ENCODE measurements at places on chromosomes 3 and 15. TPM values are rescaled to one million over a fixed set of nuclear protein-coding genes. Genes with fewer than 3 reads are reported as not detected.

- H3K27me3 ChIP-seq, result no peaks in the 10 kb centered on the region
- no peak overlapping the region for H3K27ac ChIP-seq
- no peak overlapping the region for H3K4me3 ChIP-seq
Observed at GRCh38 chr15:90213122-90213817, 12.1 kb downstream of the SEMA4B start.

PRSS50 gene
- total RNA-seq, result not detected

- H3K4me1 ChIP-seq, result peaks cover 2% of the 10 kb centered on the region
- H3K27ac ChIP-seq, result no peak within 1 kb of the TSS
- no peaks in the 10 kb centered on the region for H3K36me3 ChIP-seq
- H3K27me3 ChIP-seq, result no peaks in the 10 kb centered on the region
- no peak within 1 kb of the TSS for H3K4me3 ChIP-seq
Observed at GRCh38 chr3:37990527-37990926, at the start of gene VILL. VILL (plus strand) TSS chr3:37990786; CDS start chr3:37993673, 2,887 bp downstream.

GRCh38 chr3:115087512-115087911 lies 59.6 kb downstream of the ZBTB20 start:
- no peak overlapping the region for H3K27ac ChIP-seq
- H3K4me1 ChIP-seq, result no peaks in the 10 kb centered on the region
- H3K4me3 ChIP-seq, result no peak overlapping the region
- H3K36me3 ChIP-seq, result no peaks in the 10 kb centered on the region
- no peak for DNase-seq

DNA sequence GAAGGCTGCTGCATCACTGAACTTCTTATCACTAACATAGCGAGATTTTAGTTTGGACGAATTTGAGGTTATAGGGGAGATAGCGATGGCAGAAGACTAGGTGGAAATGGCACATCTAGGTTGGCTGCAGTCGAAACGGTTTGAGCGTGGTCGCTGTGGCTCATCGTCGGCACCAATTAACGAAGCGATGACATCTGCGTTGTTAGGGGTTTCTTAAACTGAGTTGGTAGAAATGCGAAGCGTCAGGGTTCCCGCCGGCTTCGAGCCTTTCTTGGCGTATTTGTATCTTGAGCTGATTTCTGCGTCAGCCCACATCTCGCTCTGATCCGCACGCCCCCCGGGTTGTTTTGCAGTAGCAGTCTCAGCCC lies 319 bp downstream of the LNP1 start:
- peak overlapping the region; percentile 84 for H3K4me3 ChIP-seq
- no peaks in the 10 kb centered on the region for H3K27me3 ChIP-seq
- no peaks in the 10 kb centered on the region for H3K4me1 ChIP-seq
- peak overlapping the region; percentile 98 for H3K27ac ChIP-seq
- no peaks in the 10 kb centered on the region for H3K36me3 ChIP-seq
- peak; percentile 66 for DNase-seq

GRCh38 chr3:142650001-142650693 lies 54.0 kb downstream of the PLS1 start:
- no peaks in the 10 kb centered on the region for H3K27me3 ChIP-seq
- H3K36me3 ChIP-seq, result no peaks in the 10 kb centered on the region
- no peak overlapping the region for H3K27ac ChIP-seq
- no peaks in the 10 kb centered on the region for H3K4me1 ChIP-seq
- DNase-seq, result no peak

FAM81A gene
- total RNA-seq, result 0.33 TPM

DNA sequence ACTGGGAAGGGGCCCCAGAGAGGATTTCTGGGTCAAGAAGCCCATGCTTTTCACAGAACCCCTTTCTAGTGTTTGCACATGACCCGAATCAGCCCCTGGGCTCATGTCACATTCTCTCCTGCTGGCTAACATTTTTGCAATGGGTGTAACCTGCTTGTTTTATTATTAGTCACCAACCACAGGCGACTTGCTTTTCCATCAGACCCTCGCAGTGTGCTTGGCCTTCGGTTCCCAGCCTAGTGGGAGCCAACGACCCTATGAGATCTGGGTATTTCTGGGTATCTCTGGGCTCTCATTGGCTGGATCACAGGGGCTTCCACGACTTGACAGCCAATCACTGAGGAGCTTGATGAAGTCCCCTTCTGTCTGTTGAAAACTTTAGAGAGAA lies 11.0 kb upstream of the FBLN2 start:
- H3K4me3 ChIP-seq, result no peak overlapping the region
- H3K4me1 ChIP-seq, result peaks cover 13% of the 10 kb centered on the region
- no peaks in the 10 kb centered on the region for H3K27me3 ChIP-seq

- H3K4me3 ChIP-seq, result no peak overlapping the region
- no peaks in the 10 kb centered on the region for H3K4me1 ChIP-seq
- H3K36me3 ChIP-seq, result no peaks in the 10 kb centered on the region
- no peak overlapping the region for H3K27ac ChIP-seq
Observed at GRCh38 chr3:36876181-36876936, 68.5 kb downstream of the TRANK1 start.

DNA sequence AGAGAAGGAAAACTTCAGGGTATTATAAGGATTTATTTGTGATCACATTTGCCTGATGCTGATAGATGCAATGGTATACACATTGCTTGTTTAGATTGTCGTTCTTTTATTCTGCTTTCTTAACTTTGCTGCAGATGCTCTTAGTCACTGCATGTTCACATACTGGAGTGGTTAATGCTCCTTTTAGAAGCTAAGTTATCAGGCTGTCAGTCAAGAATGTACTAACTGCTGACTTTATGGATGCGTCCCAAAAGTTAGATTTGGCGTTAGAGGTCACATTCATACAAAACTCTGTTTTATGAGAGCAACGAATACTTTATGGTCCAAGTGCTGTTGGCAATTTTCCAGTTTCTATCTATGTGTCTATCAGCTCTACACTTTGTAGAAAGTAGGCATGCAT lies 160.7 kb downstream of the BBX start:
- no peaks in the 10 kb centered on the region for H3K27me3 ChIP-seq
- H3K36me3 ChIP-seq, result no peaks in the 10 kb centered on the region
- peak; percentile 82 for DNase-seq

RGMA gene
- total RNA-seq, result 1.3 TPM

DNA sequence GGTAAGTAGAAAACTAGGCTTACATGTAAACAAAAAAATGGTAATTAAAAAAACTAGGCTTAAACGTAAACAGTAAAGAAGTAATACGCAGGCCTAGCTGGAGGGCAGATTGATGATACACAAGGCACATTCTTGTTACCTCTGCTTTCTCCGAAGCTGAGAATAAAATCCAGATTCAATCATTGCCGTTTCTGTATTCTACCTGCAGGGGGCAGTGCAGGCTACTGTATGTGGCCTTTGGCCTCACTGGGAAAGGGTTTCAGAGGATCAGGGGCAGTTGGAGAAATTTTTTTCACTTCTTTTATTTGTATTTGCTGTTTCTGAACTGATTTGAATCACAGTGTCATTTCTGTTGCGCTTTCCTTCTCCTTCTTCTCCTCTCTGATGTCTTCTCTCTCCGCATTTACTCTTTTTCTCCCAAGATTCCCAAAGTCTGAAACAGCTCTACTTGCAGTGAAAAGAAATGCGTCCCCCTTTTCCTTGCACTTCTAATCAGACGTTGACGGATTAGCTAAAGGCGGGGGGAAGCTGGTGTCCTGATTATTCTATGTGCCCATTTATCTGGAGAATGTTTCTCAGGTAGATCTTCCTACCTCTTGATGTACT lies 67.1 kb upstream of the MCTP2 start:
- peak; percentile 52 for DNase-seq
- no peak overlapping the region for H3K4me3 ChIP-seq

DNA sequence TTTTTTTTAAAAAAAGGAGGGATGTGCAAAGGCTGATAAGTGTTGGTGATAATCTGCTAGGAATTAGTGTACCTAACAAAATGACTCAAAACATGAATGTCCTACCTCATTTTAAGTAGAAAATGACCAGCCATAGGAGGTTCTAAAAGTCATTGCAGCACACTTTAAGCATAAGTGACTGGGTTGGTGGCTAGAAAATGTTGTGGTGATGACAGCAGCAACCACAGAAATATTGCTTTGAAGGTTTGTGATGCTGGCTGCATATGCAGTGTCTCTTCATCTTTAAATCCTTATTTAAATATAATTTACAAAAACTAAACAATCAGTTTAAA lies 55.2 kb downstream of the CMSS1 start:
- no peaks in the 10 kb centered on the region for H3K27me3 ChIP-seq
- H3K27ac ChIP-seq, result peak overlapping the region; percentile 95
- H3K4me3 ChIP-seq, result peak overlapping the region; percentile 96
- DNase-seq, result no peak
- H3K4me1 ChIP-seq, result peaks cover 17% of the 10 kb centered on the region

INSYN1 gene
- 1.3 TPM for total RNA-seq

DNA sequence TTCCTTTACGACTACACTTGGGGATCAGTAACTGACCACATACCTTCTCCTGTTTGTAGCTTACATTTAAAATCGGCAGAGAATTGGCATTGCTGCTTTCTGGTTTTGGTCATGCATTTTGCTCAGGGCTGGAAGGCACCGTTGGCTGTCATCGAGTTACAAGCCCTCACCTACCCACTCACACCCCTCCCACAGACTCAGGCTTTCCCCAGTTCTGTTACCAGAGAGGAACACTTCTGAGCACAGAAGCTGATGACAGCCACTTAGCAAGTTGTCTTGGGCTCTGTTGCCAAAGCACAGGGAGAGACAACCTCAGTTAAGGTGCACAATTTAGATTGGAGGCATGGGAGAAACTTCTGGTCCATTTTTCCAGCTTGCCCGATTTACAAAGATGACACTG lies 204.8 kb upstream of the TOPAZ1 start:
- H3K4me1 ChIP-seq, result no peaks in the 10 kb centered on the region
- DNase-seq, result no peak
- H3K27me3 ChIP-seq, result no peaks in the 10 kb centered on the region
- H3K36me3 ChIP-seq, result no peaks in the 10 kb centered on the region

DNA sequence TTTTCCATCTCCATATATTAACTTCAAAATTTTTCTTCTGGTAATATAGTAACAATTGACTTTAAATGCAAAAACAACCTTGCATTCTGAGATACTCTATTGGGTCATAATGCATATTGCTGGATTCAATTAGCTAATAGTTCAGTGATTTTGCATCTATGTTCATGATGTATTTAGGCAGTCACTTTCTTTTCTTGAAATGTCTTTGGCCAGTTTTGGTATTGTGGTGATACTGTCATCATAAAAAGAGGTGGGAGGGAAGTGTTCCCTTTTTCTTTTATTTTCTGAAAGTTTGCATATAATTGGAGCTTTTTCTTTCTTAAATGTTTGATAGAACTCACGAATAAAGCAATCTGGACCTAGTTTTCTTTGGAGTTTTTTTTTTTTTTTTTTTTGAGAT lies 67.4 kb upstream of the ZNF148 start:
- peaks cover 9% of the 10 kb centered on the region for H3K4me1 ChIP-seq
- no peak overlapping the region for H3K4me3 ChIP-seq
- no peak for DNase-seq
- H3K36me3 ChIP-seq, result peaks cover 2% of the 10 kb centered on the region
- H3K27ac ChIP-seq, result no peak overlapping the region

DNA sequence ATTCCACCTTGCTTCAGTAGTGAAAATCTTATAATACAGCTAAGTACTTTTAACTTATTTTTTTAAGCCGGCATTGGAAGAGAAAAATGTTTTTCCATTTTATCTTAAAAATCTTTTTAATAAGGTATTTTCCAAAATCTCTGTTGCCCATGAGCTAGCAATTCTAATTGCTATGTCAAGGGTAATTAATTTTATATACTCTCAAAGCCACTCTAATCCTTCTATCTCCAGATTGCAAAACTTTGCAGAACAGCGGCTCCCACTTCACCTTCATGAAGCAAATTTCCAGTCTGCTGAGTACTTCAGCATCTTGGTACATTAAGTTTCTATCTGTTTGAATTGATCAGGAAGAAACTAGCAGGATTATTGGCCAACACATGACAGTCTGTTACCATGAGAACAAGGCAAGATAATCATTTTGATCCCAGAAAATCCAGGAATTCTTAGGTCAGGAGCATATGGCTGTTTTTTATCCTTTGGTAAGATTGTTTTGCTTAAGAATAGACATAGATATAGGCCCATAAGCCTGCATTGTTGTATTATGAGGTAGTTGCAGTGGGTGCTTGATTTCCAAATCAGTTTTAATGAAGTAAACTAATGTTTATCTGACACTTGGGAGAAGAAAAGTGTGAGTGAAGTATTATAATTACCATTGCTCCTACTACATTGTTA lies 6.0 kb downstream of the TIPARP start:
- no peaks in the 10 kb centered on the region for H3K27me3 ChIP-seq
- peaks cover 17% of the 10 kb centered on the region for H3K4me1 ChIP-seq
- no peak overlapping the region for H3K4me3 ChIP-seq

GUCA1C gene
- not detected for total RNA-seq

DNA sequence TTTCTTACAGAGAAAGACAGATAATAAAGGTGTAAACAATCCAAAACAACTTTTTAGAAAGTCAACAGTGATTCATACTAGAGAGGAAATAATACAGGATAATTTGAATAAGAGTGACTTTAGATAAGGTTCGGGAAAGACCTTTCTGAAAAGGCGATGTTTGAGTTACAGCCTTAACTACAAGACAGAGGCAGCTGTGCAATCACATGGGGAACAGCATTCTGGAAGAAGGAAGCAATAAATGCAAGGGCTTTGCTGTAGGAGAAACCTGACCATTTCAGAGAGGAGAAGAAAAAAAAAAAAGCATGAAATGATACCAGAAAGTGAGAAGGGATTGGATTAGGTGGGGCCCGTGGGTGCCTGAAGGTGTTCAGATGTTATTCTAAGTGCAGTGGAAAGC lies 200.6 kb upstream of the ATP11B start:
- no peaks in the 10 kb centered on the region for H3K27me3 ChIP-seq
- H3K4me1 ChIP-seq, result no peaks in the 10 kb centered on the region
- H3K36me3 ChIP-seq, result no peaks in the 10 kb centered on the region
- no peak for DNase-seq
- H3K4me3 ChIP-seq, result no peak overlapping the region

DNA sequence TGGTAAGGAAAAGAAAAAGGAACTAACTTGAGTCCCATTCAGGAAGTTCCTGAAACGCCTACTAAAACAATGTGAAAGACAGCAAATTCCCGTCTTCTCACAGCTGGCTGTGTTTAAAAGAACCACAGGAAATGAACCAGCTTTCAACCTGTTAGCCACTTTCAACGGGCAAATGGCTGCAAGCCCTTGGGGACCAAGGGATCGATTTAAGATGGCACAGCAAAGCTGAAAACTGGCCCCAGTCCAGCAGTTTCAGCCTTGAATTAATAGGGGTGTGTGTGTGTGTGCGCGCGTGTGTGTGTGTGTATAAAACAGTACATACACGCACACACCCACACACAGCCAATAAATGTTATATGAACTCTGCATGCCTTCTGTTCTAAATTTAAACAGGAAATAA lies 168.7 kb upstream of the TMCO5A start:
- peaks cover 2% of the 10 kb centered on the region for H3K4me1 ChIP-seq
- H3K27me3 ChIP-seq, result no peaks in the 10 kb centered on the region
- peak; percentile 5 for DNase-seq
- H3K36me3 ChIP-seq, result no peaks in the 10 kb centered on the region
- H3K27ac ChIP-seq, result no peak overlapping the region

Data from fibroblast of lung (primary cell).